Stimulated activated CD8-positive, alpha-beta memory T cell treated with anti-CD3 and anti-CD28 coated beads, Interleukin-7, amount 100 ng/mL, for 1 hour (primary cell): ENCODE measurements at places on chromosomes 7 and 10.

GRCh38 chr10:23158370-23158769, 33.7 kb upstream of the PTF1A start:
- no peak for DNase-seq

DNA sequence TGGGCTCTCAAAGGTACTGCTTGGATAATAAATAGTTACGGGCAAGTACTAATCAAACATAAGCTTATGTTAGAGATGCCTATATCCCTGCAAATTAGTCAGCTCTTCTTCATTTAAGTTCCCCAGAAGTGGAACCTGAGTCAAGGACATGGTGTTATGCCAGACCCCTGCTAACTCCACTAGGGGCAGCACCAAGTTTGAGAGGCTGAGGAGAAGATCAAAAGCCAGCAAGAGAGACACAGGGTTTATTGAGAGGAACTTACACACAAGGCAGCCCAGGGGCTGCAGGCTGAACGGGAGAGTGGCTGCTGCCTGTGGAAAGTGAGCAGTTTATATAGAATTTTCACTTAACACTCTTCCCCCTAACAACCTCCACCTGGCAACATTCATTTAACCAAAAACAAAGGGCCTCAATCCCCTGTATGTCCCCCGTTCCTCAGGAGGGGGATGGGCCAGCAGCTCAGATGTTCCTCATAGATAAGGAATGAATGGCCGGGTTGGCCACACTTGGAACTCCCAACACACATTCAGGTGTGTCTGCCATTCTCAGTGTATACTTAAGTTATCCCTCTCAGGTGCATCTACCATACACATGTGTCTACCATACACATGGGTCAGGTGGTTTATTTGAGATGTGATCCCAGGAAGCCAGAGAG, 62.6 kb upstream of the GHITM start:
- no peak for DNase-seq

GRCh38 chr7:146355216-146355615, 238.6 kb downstream of the CNTNAP2 start:
- no peak for DNase-seq

GRCh38 chr7:45920502-45921380, at the start of gene IGFBP3:
Gene IGFBP3 (minus strand): TSS chr7:45921272. CDS start chr7:45921140, 132 bp downstream.
- DNase-seq: no peak
